Mesenchymal stem cell (in vitro differentiated cells and primary cell): ENCODE measurements at places on chromosomes 5 and 9.

- no peak overlapping the region for H3K4me3 ChIP-seq
- peaks cover 14% of the 10 kb centered on the region for H3K4me1 ChIP-seq
- H3K36me3 ChIP-seq, result peaks cover 9% of the 10 kb centered on the region
- no peaks in the 10 kb centered on the region for H3K27me3 ChIP-seq
- H3K27ac ChIP-seq, result no peak overlapping the region
Measured at GRCh38 chr9:122302237-122303093, 37.8 kb downstream of the MRRF start.

DNA sequence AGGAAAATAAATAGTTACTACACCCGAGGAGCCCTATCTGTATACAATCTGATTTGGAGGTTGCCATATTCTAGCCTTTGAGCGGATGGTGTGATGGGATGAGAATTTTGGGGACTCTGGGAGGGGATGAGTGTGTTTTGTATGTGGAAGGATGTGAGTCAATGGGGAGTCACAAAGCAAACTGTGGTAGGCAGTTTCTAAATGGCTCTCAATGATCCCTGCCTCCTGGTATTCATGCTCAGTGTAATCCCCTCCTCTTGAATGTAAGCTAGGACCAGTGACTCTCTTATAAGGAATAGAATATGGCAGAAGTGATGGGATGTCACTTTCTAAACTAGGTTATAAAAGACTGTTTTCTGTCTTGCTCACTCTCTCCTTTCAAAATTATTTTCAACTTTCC, 205.7 kb upstream of the RIOK2 start:
- H3K4me1 ChIP-seq, result no peaks in the 10 kb centered on the region
- H3K27me3 ChIP-seq, result no peaks in the 10 kb centered on the region
- H3K4me3 ChIP-seq, result no peak overlapping the region
- no peak for DNase-seq
- H3K36me3 ChIP-seq, result no peaks in the 10 kb centered on the region
- no peak overlapping the region for H3K27ac ChIP-seq

GRCh38 chr5:65837139-65837538, 89.2 kb upstream of the ERBIN start:
- no peaks in the 10 kb centered on the region for H3K27me3 ChIP-seq
- H3K36me3 ChIP-seq, result no peaks in the 10 kb centered on the region
- H3K27ac ChIP-seq, result peak overlapping the region; percentile 68
- peak; percentile 58 for DNase-seq
- no peak overlapping the region for H3K4me3 ChIP-seq
- H3K4me1 ChIP-seq, result peaks cover 5% of the 10 kb centered on the region

DNA sequence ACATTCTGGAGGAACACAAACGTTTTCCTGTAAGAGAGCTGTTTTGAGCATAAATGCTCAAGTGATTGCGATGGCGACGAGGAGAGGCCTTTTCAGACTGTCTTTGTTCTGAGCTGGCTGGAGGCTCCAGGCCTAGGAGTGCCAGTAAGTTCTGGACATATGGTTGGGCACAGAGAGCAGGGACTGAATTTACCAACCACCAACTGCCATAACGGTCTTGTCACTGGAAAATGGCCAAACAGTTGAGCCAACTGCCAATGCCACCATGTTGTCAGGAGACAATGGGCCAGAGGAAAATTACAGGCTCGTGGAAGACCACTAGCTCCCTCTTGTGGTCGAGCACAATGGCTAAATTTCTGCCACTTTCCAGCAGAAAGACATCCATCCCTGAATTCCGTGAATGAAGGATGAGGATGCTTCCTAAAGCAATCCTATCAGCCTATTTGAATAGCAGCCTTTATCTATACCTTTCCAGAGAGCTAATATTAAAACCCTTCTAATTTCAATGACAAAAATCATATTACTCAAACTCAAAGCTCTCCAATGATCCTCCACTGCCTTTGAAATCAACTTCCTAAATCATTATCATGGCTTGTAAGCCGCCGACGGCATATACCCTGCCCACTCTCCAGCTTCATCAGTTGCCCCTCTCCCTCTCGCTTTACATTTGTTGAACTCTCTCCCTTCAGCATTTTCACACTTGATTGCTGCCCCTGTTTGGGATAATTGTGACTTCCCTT, 66.9 kb upstream of the GLIS3 start:
- H3K27me3 ChIP-seq, result no peaks in the 10 kb centered on the region
- DNase-seq, result peak; percentile 61
- H3K36me3 ChIP-seq, result no peaks in the 10 kb centered on the region
- no peak overlapping the region for H3K4me3 ChIP-seq

GRCh38 chr5:155136216-155136850, 122.8 kb downstream of the KIF4B start:
- no peak overlapping the region for H3K27ac ChIP-seq
- no peaks in the 10 kb centered on the region for H3K27me3 ChIP-seq
- H3K4me1 ChIP-seq, result no peaks in the 10 kb centered on the region
- no peak for DNase-seq

- H3K4me1 ChIP-seq, result no peaks in the 10 kb centered on the region
- H3K36me3 ChIP-seq, result no peaks in the 10 kb centered on the region
- H3K4me3 ChIP-seq, result no peak overlapping the region
- H3K27ac ChIP-seq, result no peak overlapping the region
Measured at GRCh38 chr5:64050296-64050695, 88.1 kb upstream of the HTR1A start.

DNA sequence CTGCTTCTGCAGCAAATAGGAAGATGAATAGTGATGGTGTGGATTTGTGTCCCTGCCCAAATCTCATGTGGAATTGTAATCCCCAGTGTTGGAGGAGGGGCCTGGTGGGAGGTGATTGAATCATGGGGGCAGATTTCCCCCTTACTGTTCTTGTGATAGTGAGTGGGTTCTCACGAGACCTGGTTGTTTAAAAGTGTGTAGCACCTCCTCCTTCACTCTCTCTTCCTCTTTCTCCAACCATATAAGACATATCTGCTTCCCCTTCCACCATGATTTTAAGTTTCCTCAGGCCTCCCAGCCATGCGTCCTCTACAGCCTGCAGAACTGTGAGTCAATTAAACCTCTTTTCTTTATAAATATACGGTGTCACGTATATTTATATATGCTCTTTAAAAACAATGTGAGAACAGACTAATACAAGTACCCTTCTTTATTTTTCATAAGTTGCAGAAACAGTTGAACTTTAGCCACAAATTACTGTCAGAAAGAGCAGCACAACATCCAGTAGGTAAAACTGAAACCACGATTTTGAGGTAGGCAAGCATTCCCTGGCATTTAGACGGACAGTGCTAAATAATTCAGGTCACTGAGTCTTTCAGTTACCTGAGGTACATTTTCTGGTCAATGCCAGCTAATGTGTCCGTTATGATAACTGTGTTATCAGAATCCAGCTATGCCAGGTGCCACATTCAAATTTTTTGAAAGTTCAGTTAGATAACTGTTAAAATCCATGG, 79.3 kb upstream of the SPEF2 start:
- H3K4me3 ChIP-seq, result no peak overlapping the region
- DNase-seq, result no peak
- no peaks in the 10 kb centered on the region for H3K36me3 ChIP-seq
- H3K27ac ChIP-seq, result no peak overlapping the region
- no peaks in the 10 kb centered on the region for H3K4me1 ChIP-seq

- H3K27ac ChIP-seq, result peak overlapping the region; percentile 4
- DNase-seq, result no peak
- no peak overlapping the region for H3K4me3 ChIP-seq
- peaks cover 3% of the 10 kb centered on the region for H3K36me3 ChIP-seq
- H3K4me1 ChIP-seq, result peaks cover 9% of the 10 kb centered on the region
Measured at GRCh38 chr9:4243113-4243512, 56.8 kb downstream of the GLIS3 start.

DNA sequence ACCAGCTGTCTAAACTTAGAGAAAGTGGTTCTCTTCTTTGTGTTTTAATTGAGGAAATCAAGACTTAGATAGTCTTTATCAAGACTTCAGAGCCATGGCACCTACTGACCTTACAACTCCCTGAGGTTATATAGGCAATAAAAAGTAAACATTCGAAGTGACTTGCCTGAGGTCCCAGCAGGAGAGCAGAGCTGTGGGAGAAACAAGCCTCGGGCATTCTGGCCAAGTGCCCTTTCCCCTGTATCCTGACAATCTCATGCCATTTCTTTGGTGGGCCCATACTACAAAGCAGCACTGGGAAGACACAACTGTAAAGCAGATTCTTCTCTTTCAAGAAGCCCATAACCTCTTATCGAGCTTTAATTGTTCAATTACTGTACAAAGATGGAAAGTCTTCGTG, 23.1 kb downstream of the FREM1 start:
- no peaks in the 10 kb centered on the region for H3K36me3 ChIP-seq
- no peak overlapping the region for H3K4me3 ChIP-seq
- H3K4me1 ChIP-seq, result peaks cover 4% of the 10 kb centered on the region
- H3K27ac ChIP-seq, result no peak overlapping the region

- H3K4me1 ChIP-seq, result no peaks in the 10 kb centered on the region
- H3K27ac ChIP-seq, result peak overlapping the region; percentile 52
- H3K27me3 ChIP-seq, result no peaks in the 10 kb centered on the region
- H3K4me3 ChIP-seq, result no peak overlapping the region
Measured at GRCh38 chr9:77753180-77753579, 105.1 kb upstream of the GNA14 start.

DNA sequence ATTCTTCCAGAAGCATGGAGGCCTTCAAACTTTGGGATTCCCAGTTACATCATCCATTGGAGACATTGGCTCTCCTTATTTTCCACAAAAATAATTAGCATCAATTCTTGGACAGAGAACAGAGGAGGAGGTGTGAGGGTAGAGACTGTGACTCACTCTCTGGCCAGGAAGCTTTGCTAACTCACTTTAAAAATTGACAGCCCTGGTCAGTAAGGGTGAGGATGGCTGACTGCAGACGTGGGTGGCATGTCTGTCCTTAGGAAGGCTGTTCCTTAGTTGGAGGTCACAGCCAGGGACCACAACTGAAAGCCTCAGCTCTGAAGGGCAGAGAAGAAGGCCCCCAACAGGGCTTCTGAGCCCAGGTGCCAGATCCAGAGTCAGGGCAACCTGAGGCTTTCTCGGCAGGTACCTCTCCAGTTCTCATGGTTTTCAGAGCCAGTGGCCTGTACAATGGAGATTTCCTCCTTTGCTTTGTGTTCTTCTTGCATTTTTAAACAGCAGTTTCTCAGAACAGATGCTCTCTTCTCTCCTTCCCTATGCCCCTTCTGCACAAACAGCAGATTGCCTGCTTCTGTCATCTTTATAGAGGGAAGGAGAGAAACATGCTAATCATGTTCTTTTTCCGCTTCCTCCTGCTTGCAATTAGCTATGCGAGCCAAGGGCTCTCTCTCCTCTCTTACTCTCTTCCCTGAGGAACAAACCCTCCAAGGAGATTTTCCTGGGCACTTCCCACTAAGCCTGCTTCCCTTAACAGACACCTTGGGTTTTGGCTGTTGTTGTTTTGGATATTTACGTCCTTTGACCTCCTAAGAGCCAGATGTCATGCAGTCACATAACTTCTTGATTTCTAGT, 92.5 kb upstream of the ZNF366 start:
- no peaks in the 10 kb centered on the region for H3K36me3 ChIP-seq
- no peaks in the 10 kb centered on the region for H3K27me3 ChIP-seq

- no peaks in the 10 kb centered on the region for H3K36me3 ChIP-seq
- H3K4me3 ChIP-seq, result no peak overlapping the region
- DNase-seq, result no peak
Measured at GRCh38 chr5:108919591-108920326, 172.1 kb downstream of the FER start.

GRCh38 chr9:22142671-22143070, 133.6 kb upstream of the CDKN2B start:
- peaks cover 2% of the 10 kb centered on the region for H3K4me1 ChIP-seq
- H3K27me3 ChIP-seq, result no peaks in the 10 kb centered on the region
- peak; percentile 34 for DNase-seq
- no peaks in the 10 kb centered on the region for H3K36me3 ChIP-seq
- no peak overlapping the region for H3K27ac ChIP-seq
- H3K4me3 ChIP-seq, result no peak overlapping the region

- H3K4me3 ChIP-seq, result no peak overlapping the region
- H3K4me1 ChIP-seq, result no peaks in the 10 kb centered on the region
- H3K27me3 ChIP-seq, result no peaks in the 10 kb centered on the region
- no peaks in the 10 kb centered on the region for H3K36me3 ChIP-seq
- no peak for DNase-seq
- H3K27ac ChIP-seq, result no peak overlapping the region
Measured at GRCh38 chr5:20610681-20611080, 622.7 kb upstream of the CDH18 start.

DNA sequence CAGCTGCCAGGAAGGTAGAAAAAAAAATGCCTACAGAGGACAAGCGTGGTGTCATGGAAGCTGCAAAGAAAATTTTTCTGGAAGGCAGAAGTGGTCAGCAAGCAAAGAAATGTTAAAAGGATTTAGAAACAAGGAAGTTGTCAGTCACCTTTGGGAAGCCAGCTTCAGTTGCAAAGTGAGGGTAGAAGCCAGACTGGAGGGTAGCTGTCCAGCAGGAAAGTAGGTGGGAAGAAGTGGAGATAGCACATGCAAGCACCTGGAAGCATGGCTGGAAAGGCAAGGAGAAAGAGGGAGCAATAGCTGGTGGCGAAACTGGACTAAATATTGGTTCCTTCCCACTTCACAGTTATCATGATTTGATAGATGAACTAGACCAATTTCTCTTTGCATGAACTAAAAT, 54.3 kb downstream of the ADRB2 start:
- no peak overlapping the region for H3K4me3 ChIP-seq
- no peaks in the 10 kb centered on the region for H3K27me3 ChIP-seq
- no peak overlapping the region for H3K27ac ChIP-seq
- DNase-seq, result no peak
- H3K4me1 ChIP-seq, result no peaks in the 10 kb centered on the region
- no peaks in the 10 kb centered on the region for H3K36me3 ChIP-seq

- H3K4me3 ChIP-seq, result no peak overlapping the region
- H3K36me3 ChIP-seq, result no peaks in the 10 kb centered on the region
- no peaks in the 10 kb centered on the region for H3K27me3 ChIP-seq
- H3K27ac ChIP-seq, result peak overlapping the region; percentile 64
- DNase-seq, result no peak
Measured at GRCh38 chr5:65034813-65035209, 266.1 kb downstream of the CWC27 start.

DNA sequence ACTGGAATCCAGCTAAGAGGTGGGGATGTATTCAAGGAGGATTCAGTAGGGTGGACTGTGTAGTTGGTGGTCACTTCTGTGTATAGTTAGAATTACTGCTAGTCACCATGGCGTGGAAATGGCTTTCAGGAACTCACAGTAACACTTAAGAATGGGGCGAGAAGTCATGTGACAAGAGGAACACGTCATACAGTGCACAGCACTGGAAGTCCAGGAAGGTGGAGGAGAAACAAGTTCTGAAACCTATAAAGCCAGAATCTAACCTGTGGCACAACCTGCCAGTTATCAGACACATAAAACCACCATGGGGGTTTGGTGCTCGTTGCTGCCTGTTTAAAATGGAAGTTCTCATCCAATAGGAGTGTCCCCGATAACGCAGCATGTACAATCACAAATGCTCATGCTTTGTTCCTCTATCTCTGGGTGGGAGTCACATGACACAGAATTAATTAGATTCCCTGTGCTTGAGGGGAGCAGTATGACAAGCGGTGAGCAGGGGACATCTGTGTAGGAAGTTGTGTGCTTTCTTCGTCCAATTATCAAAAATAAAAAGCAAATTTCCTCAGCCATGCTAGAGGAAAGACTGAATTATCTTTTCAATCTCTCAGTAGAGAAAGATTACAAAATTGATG, 193.0 kb downstream of the SPOCK1 start:
- no peaks in the 10 kb centered on the region for H3K27me3 ChIP-seq
- DNase-seq, result no peak
- no peaks in the 10 kb centered on the region for H3K36me3 ChIP-seq
- H3K4me1 ChIP-seq, result peaks cover 7% of the 10 kb centered on the region
- H3K4me3 ChIP-seq, result no peak overlapping the region

GRCh38 chr9:27847818-27848217, 274.5 kb upstream of the C9orf72 start:
- H3K36me3 ChIP-seq, result no peaks in the 10 kb centered on the region
- no peaks in the 10 kb centered on the region for H3K27me3 ChIP-seq
- H3K4me1 ChIP-seq, result no peaks in the 10 kb centered on the region
- no peak overlapping the region for H3K4me3 ChIP-seq
- DNase-seq, result no peak

GRCh38 chr5:143499480-143500114, 96.1 kb upstream of the NR3C1 start:
- no peak overlapping the region for H3K27ac ChIP-seq
- H3K36me3 ChIP-seq, result no peaks in the 10 kb centered on the region
- DNase-seq, result no peak
- no peak overlapping the region for H3K4me3 ChIP-seq
